Natural killer cell (primary cell): ENCODE measurements at places on chromosomes 5 and 9. TPM values are rescaled to one million over a fixed set of nuclear protein-coding genes. Genes with fewer than 3 reads are reported as not detected.

The CTNND2 gene
- not detected for total RNA-seq

The DNAH5 gene
- not detected for total RNA-seq

The SHOC1 gene
- not detected for total RNA-seq

The LHX6 gene
- total RNA-seq: not detected

- no peak for DNase-seq
- no peak overlapping the region for H3K4me3 ChIP-seq
- H3K27me3 ChIP-seq: no peaks in the 10 kb centered on the region
- H3K4me1 ChIP-seq: no peaks in the 10 kb centered on the region
- no peak overlapping the region for H3K27ac ChIP-seq
These were observed 209.5 kb downstream of the SLIT3 start for GRCh38 chr5:169091396-169091980.

DNA sequence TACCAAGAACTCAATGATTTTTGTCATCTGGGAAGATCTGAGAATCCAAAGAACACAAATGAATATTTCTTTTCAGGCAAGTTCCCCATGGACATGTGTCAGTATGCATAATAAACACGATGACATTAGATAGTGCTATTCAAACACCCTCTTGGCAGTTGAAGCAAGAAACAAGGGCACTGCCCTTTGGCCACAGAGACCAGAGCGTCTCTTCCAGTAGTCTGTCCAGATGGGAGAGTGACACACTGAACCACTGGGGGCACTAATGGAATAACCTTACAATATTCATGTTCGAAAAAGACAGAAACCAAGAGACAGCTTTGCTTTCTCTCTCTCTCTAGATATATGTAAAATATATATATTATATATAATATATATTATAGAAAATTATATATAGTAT lies 301.9 kb downstream of the CTNND2 start:
- H3K27ac ChIP-seq: no peak overlapping the region

DNA sequence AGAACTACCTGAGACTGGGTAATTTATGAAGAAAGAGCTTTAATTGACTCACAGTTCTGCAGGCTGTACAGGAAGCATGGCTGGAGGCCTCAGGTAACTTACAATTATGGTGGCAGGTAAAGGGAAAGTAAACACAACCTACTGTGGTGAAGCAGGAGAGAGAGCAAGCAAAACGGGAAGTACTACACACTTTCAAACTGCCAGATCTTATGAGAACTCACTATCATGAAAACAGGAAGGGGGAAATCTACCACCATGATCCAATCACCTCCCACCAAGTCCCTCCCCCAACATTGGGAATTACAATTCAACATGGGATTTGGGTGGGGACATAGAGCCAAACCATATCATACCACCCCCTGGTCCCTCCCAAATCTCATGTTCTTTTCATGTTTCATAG lies 58.7 kb upstream of the GPR151 start:
- H3K27me3 ChIP-seq: no peaks in the 10 kb centered on the region
- no peak for DNase-seq
- H3K4me1 ChIP-seq: no peaks in the 10 kb centered on the region
- H3K4me3 ChIP-seq: no peak overlapping the region

- no peaks in the 10 kb centered on the region for H3K36me3 ChIP-seq
- H3K27me3 ChIP-seq: peaks cover 4% of the 10 kb centered on the region
- DNase-seq: no peak
- H3K27ac ChIP-seq: no peak overlapping the region
- H3K4me1 ChIP-seq: peaks cover 4% of the 10 kb centered on the region
These were observed 17.7 kb upstream of the CARTPT start for GRCh38 chr5:71701407-71701806.

DNA sequence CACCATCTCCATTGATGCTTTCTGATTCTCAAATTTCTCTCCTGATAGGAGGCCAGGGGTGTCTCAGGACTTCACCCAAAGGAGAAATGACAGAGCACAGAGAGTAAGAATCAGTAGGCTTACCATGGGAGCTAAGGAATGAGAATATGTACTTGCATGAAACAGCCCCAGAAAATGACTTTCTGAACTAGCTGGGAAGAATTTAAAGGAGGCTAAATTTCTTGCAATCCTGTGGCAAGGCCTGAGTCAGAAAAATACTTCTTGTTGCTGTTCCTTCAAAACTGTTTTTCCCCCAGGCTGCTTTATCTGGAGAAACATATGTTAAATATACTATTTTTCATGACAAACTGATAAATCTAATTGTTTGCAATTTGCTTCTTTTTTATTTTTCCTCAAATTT lies 53.4 kb upstream of the FBXL7 start:
- H3K4me1 ChIP-seq: no peaks in the 10 kb centered on the region
- H3K36me3 ChIP-seq: no peaks in the 10 kb centered on the region
- DNase-seq: no peak
- no peak overlapping the region for H3K27ac ChIP-seq
- no peak overlapping the region for H3K4me3 ChIP-seq

DNA sequence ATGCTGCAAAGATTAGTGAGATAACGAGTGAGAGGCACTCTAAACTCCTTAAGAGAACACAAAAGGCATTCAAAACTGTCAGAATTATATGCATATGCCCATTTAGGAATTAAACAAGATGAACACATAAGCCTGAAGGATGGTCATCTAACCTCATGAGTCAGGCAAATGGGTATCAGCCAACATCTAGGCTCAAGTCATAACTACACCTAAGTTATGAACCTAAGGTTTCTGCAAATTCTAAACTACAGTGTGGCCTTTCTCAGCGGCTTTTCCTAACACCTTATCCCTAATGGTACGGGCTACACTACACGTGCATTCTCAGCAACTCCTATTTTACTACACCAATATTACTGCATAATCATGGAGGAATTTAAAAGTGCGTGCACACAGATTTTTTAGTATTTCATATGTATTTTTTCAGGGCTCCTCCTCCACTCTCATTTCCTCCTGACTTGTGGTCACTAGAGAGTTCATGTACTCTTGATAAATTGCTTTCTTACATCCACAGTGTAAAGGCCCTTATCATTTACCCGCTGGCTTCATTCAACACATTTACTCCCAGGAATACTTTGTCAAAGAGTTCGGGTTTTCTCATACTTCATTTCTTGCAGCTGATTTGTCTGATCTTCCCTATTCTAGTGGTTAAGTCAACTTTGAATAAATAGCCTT lies 316.5 kb downstream of the BNC2 start:
- no peaks in the 10 kb centered on the region for H3K4me1 ChIP-seq
- DNase-seq: no peak
- H3K27ac ChIP-seq: no peak overlapping the region
- no peaks in the 10 kb centered on the region for H3K27me3 ChIP-seq

GRCh38 chr9:129962889-129963703 lies 79.9 kb downstream of the FNBP1 start:
- H3K4me1 ChIP-seq: peaks cover 28% of the 10 kb centered on the region
- DNase-seq: peak; percentile 52
- peaks cover 26% of the 10 kb centered on the region for H3K36me3 ChIP-seq
- H3K27ac ChIP-seq: peak overlapping the region; percentile 95
- H3K4me3 ChIP-seq: peak overlapping the region; percentile 48

- no peak overlapping the region for H3K27ac ChIP-seq
- H3K4me3 ChIP-seq: no peak overlapping the region
- H3K36me3 ChIP-seq: no peaks in the 10 kb centered on the region
- no peaks in the 10 kb centered on the region for H3K4me1 ChIP-seq
- no peaks in the 10 kb centered on the region for H3K27me3 ChIP-seq
These were observed 8.6 kb downstream of the ANKRD33B start for GRCh38 chr5:10572451-10572850.

DNA sequence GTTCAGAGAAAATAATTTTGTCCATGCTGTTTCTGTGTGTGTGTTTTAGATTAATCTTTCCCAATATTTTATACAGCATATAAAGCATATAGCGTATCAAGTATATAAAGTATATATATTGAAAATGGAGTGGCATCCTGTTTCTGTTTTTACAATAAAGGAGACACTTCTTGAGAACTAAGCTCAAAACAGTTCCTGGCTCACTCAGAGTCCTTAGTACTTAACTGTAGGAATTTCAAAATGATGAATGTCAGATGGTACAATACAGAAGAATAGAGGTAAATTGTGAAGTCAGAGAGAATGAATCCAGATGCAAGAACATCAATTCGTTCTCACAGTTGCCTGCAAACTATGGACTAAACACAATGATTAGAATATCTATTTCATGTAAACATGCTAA lies 68.7 kb upstream of the TAS2R1 start:
- no peak for DNase-seq
- H3K27me3 ChIP-seq: no peaks in the 10 kb centered on the region
- H3K27ac ChIP-seq: no peak overlapping the region
- H3K4me1 ChIP-seq: no peaks in the 10 kb centered on the region
- no peak overlapping the region for H3K4me3 ChIP-seq

DNA sequence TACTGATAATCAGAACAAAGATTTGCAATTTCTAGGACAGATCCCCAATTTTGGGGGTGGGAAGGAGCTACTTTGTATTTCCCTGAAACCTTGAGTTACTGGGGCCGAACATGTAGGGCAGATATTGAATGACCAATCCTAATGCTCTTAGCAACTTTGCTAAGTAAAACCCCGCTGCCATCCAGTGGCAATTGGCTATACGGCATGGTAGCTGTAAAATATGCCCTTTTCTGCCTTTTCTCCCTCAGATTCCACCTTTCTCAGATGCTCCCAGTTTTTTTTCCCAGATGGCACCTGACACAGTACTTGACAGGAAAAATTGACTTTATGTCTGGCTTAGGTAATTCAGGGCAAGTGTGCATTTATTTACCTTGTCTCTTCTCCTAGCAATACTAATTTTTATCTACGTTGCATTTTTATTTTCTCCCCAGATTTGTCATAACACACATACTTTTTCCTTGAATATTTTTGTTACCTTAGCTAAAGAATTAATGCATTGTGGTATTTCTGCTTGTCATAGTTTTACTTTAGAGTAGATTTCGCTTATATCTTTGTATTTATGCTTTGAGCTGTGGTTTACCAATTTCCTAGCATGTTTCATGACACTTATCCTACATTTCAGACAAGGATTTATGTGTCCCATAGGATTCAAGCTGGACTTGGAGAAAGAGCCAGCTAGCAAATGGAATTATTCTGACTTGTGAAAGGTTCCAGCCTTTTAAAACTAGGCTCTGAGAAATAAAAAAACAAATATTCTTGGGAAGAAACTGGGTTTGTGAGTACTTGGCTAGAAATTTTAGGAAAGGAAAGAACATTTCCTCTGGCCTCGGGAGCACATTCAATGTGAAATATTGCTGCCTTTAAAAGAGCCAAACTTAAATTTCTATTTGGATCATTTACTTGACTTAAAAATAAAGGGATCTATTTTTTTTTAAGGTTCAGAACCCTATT lies 37.4 kb downstream of the PIK3R1 start:
- no peak overlapping the region for H3K4me3 ChIP-seq
- H3K36me3 ChIP-seq: no peaks in the 10 kb centered on the region
- H3K27ac ChIP-seq: no peak overlapping the region

GRCh38 chr5:135069895-135070657 lies 36.0 kb upstream of the PITX1 start:
- H3K27ac ChIP-seq: no peak overlapping the region
- H3K4me1 ChIP-seq: no peaks in the 10 kb centered on the region
- H3K4me3 ChIP-seq: no peak overlapping the region
- DNase-seq: no peak
- H3K27me3 ChIP-seq: no peaks in the 10 kb centered on the region

DNA sequence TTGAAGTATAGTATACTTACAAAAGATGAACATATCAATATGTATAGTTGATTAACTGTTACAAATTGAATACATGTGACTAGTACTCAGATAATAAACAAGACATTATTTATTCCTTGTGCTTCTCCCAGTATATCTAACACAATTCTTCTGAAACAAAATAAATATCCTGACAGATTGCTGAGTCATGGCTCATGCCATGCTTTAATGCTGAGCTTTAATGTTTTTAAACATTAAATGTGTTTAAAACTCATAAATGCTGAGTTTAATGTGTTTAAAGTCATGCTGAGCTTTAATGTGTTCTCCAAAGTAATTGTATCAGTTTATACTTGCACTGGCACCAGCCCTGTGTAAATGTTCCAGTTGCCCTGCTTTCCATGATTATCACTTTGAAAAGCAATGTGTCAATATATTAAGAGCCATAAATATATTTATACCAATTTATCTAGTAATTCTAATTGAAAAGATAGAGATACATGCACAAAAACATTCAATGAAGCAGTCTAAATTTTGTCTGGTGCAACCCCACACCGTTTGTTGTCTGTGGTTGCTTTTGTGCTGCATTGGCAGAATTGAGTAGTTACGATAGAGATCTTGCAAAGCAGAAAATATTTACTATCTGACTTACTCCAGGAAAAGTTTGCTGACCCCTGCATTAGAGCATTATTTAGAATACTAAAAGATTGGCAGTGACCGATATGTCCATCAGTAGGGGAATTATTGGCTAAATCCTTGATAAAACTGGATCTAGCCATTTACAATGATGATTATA lies 15.7 kb downstream of the KIAA1958 start:
- DNase-seq: no peak
- H3K36me3 ChIP-seq: no peaks in the 10 kb centered on the region
- H3K4me1 ChIP-seq: no peaks in the 10 kb centered on the region
- no peak overlapping the region for H3K27ac ChIP-seq

GRCh38 chr9:20380546-20380945 lies 241.8 kb downstream of the MLLT3 start:
- H3K4me3 ChIP-seq: no peak overlapping the region
- H3K36me3 ChIP-seq: no peaks in the 10 kb centered on the region
- H3K27ac ChIP-seq: no peak overlapping the region
- DNase-seq: no peak
- H3K4me1 ChIP-seq: no peaks in the 10 kb centered on the region

DNA sequence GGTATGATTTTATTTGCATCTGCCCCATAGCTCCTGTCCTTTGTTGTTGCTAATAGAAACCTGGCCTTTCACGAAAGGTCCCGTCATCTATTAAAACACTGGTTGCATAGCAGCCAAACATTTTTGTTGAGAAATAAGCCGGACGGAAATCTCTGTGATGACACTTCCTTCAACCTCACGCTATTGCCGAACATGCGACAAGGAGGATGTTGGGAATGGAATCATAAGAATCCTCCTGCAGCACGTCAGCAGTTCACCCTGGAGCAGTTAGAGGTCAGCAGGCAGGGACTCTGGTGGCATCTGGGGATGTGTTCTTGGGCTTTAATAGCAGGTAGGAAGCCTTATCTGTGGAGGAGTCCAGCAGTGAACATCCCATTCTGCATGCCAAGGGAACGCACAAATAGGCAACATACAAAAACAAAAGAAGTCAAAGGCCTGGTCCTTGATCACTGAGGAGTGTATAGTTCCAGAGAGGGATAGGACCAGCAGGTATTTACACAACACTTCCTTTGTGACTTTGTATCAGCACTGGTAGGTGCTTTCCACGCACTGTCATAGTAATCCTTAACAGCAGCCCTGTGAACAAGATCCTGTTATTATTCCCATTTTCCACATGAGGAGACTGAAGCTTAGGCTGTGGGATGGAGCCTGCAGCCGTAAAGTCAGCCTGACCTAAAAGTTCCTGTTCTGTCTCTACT lies 33.4 kb downstream of the ARHGAP26 start:
- no peak overlapping the region for H3K4me3 ChIP-seq
- H3K36me3 ChIP-seq: no peaks in the 10 kb centered on the region
- H3K27me3 ChIP-seq: no peaks in the 10 kb centered on the region
- H3K4me1 ChIP-seq: peaks cover 39% of the 10 kb centered on the region
- no peak for DNase-seq

- H3K27me3 ChIP-seq: no peaks in the 10 kb centered on the region
- no peaks in the 10 kb centered on the region for H3K36me3 ChIP-seq
- no peak overlapping the region for H3K4me3 ChIP-seq
- H3K4me1 ChIP-seq: peaks cover 52% of the 10 kb centered on the region
- H3K27ac ChIP-seq: no peak overlapping the region
These were observed 117.5 kb downstream of the TRIO start for GRCh38 chr5:14260637-14261036.
